ENCODE measurements at places on chromosomes 7 and 10. TPM values are rescaled to one million over a fixed set of nuclear protein-coding genes. Genes with fewer than 3 reads are reported as not detected.
A peak's percentile ranks its signal among the peaks of the same experiment; 100 is the strongest.

- DNase-seq, result no peak
Measured at GRCh38 chr7:40969641-40970040, 733.2 kb downstream of the INHBA start.

The TMEM273 gene
- polyA plus RNA-seq, result 1.8 TPM

- DNase-seq, result no peak
Measured at GRCh38 chr10:10811562-10811961, 206.1 kb upstream of the CELF2 start.

DNA sequence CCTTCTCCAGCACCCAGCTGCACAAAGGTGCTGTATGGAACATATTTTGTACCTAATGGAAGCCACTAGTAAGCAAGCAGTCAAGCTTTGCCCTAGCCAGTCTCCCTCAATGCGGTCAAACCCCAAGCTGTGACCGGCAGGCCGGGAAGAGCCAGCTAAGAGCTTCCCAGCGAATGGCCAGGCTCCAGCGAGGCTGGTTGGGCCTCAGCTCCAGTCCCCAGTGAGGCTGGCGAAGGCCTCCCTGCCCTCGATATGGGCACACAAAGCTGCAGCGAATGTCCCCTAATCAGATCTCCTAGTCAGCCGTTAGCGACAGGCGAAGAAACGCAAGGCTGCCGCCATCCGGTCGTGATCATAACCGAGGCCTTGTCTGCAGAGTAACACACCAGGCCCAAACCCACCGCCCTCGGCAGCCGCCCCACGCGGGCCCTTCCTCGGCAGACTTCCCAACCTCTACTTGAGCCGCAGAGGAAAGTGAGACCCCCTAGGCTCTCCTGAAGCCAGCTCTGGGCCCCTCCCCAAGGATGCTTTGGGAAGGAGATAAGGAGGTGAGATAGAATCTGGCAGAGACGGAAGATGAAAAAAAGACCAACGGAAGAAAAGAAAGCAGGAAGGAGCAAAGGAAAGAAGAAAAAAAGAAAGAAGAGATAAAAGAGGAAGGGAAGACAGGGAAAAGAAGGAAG lies 3.1 kb upstream of the HOXA9 start:
- peak; percentile 66 for DNase-seq

- peak; percentile 26 for DNase-seq
Measured at GRCh38 chr10:92747600-92747999, 57.8 kb downstream of the HHEX start.

The ASB10 gene
- not detected for polyA plus RNA-seq

GRCh38 chr10:37728830-37729229 lies 128.6 kb downstream of the ZNF248 start:
- no peak for DNase-seq

GRCh38 chr7:157969995-157970394 lies 617.6 kb downstream of the PTPRN2 start:
- DNase-seq, result no peak

DNA sequence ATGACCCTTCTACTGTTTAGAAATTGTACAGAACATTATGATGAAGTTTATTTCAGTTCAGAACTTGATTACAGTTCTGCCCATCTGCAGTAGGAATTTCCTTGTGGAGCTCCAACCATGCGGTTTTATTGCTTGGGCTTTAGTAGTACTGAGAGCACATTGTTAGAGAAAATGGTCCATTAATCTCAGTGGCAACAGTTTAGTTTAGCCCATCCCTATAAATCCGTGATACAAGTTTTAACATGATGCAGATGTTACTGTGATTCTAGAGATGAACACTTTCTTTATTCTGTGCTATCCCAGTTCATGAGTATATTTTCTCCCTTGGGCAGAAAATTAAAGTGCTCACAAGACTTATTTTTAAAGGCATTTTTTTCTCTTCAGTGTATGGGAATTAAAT lies 84.8 kb upstream of the FZD8 start:
- peak; percentile 16 for DNase-seq

DNA sequence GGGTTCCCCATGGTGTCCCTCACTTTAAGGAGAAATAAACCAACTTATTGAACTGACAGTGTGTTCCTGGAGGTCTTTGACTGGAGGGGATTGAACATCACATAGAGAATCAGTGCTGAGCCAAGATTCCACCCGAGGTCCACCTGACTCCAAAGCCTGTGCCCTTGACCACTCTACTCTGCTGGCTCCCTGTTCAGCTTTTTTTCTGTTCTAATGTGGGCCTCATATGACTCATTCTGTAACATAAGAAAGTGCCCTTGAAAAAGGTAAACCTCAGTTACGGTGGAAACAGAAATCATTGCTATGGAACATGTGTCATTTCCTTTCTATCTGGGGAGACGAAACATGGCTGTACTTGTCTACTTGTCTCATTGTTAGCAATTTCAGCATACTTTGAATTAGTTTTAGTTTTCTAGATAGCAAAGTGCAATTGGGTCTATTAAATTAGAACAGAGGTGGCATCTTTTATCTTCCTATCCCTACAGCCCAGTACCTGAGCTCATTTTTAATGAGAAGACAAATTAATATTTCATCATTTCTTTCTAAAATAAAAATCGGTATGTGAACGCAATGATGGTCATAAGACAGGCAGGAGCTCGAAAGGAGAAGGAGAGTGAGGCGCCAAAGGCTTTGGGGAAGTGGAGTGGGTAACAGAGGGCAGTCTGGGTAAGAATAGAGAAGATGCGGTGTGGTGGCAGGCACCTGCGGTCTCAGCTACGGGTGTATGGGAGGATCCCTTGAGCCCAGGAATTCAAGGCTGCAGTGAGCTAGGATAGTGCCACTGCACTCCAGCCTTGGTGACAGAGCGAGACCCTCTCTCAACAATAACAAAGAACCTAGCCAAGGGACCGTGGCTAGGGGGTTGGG lies 1.5 kb downstream of the GSDME start:
- DNase-seq, result peak; percentile 60

GRCh38 chr7:111564078-111564477 lies 1.8 kb upstream of the IMMP2L start:
- DNase-seq, result no peak

DNA sequence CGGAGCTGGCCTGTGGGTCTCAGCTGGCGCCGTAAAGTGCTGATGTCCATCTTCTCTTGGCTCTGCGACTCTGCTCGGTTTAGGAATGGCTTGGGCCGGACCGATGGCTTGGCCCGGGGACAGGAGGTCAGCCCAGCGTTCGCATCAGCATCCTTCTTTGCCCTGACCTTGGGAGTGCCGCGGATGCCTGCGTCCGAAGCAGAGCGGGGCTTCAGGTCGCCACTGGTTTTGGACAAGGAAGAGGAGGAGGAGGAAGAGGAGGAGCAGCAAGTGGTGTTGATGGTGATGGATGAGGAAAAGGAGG lies 109.3 kb downstream of the NEURL1 start:
- DNase-seq, result no peak

Measured in small intestine (tissue), 16 donors.